Left forelimb (tissue), 1 donor: ENCODE measurements at places on chromosomes 5 and 9.
A peak's percentile ranks its signal among the peaks of the same experiment; 100 is the strongest.

- DNase-seq: no peak
These were observed 120.6 kb downstream of the DIRAS2 start for GRCh38 chr9:90521811-90522570.

DNA sequence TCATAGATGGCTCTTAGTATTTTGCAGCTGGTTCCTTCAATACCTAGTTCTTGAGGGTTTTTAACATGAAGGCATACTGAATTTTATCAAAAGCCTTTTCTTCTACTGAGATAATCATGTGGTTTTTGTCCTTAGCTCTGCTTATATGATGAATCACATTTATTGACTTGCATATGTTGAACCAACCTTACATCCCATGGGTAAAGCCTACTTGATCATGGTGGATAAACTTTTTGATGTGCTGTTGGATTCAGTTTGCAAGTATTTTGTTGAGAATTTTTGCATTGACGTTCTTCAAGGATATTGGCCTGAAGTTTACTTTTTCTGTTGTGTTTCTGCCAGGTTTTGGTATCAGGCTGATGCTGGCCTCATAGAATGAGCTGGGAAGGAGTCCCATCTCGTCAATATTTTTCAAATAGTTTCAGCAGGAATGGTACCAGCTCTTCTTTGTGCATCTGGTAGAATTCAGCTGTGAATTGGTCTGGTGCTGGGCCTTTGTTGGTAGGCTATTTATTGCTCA, 49.7 kb downstream of the YIPF5 start:
- no peak for DNase-seq

DNA sequence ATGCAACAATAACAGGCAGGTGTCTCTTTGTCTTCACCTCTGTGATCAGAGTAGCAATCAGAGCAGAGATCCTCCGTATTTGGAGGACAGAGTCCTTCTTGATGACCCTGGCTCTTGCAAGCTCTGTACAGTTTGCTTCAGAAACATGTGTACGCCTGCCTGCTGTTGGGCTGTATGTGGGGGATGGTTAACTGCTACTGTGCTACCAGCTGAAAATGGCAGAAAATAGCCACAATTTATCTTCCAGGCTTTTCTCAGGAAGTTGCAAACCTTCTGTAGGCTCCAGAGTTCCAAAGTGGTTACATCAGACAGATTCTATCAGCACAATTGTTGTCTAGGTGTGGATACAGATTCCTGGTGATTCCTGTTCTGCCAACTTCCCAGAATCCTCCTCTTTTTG, 35.5 kb downstream of the DDX46 start:
- no peak for DNase-seq

- no peak for DNase-seq
These were observed 54.7 kb downstream of the RASA1 start for GRCh38 chr5:87322381-87322780.

DNA sequence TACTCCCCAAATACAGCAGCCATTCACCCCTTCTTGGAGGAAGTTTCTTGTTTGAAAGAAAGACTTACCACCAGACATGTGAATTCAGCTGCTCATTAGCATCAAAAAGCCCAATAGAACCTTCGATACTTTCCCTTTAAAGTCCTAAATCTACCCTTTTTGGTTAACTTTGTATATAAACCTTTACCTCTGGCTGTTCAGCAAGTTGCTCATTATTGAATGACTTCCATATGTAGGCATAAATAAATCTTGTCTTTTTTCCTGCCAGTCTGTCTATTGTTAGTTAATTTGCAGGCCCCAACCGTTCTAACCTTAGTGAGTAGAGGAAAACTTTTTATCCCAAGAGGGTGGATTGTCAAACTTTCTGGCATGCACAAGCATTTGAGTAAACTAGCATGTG, 27.9 kb upstream of the FBXL17 start:
- DNase-seq: no peak

- no peak for DNase-seq
These were observed 96.5 kb downstream of the SH3TC2 start for GRCh38 chr5:148966348-148966747.

- peak; percentile 11 for DNase-seq
These were observed 62.9 kb downstream of the GADD45G start for GRCh38 chr9:89667726-89668125.

DNA sequence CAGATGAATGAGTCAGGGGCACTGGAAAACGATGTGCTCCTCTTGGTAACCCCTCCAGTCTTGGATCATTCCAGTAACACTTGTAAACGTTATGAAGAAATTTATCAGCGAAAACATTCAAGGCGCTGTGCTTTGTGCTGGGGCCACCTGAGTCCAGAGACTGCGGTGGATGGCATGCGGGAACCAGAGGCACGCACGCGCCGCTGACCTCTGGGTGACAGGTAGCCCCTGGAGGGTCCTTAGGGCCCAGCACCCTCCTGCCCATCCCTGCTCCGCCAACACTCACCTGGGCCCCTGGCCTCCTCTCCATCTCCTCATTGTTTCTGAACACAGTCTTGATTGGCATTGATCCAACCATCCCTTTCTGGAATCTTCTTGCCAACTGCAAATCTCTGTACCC, 86.9 kb downstream of the DAP start:
- no peak for DNase-seq

DNA sequence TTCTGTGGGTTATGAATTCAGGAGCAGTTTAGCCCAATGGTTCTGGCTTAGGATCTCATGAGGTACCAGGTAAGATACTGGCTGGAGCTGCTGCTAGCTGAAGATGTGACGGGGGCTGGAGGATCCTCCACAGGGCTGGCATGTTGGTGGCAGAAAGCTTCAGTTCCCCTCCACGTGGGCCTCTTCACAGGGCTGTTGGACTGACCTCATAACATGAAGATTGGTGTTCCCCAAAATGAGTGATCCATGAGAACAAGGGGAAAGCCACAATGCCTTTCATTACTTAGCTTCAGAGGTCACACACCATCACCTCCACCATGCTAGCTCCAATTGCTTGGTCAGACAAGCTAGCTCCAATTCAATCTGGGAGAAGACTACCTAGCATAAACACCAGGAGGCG, 8.5 kb upstream of the S100Z start:
- DNase-seq: no peak

DNA sequence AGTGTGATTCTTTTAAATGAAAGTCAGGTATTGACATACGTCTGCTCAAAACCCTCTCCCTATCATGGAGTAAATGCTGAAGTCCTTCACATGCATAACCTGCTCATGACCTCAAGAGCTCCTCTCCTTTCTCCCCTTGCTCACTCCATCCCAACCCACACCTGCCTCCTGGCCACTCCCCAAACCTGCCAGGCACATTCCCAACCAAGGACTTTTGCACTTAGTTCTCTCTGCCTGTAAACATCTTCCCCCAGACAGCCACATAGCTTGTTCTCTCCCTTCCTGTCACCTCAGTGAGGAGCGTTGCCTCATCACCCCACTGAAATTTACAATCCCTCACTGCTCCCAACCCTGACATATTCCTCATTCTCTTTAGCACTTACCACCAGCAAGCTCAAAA, 8.7 kb downstream of the SETD9 start:
- no peak for DNase-seq

- no peak for DNase-seq
These were observed 83.0 kb upstream of the TNC start for GRCh38 chr9:115200711-115201505.

- DNase-seq: no peak
These were observed 54.9 kb upstream of the N4BP3 start for GRCh38 chr5:178058321-178059012.

GRCh38 chr9:100848726-100849125, 179.8 kb upstream of the PLPPR1 start:
- DNase-seq: no peak

DNA sequence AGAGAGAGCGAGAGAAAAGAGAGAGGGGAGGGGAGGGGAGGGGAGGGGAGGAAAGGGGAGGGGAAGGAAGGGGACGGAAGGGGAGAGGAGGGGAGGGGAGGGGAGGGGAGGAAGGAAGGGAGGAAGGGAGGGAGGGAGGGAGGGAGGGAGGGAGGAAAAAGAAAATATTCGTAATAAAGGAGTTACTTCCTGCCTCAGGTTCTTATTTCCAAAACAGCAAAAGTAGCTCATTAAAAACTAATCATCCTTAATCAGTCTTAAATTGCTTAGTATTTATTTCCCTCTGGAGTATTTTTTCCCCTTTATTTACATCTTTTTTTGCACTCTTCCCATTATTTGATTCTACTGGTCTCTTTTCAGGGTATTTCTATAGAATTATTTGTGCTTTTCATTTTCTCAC, 162.3 kb downstream of the FANCC start:
- DNase-seq: no peak

GRCh38 chr9:116174347-116174746, 20.8 kb downstream of the PAPPA start:
- DNase-seq: no peak

- DNase-seq: no peak
These were observed 183.0 kb downstream of the FANCC start for GRCh38 chr9:95134457-95134881.

DNA sequence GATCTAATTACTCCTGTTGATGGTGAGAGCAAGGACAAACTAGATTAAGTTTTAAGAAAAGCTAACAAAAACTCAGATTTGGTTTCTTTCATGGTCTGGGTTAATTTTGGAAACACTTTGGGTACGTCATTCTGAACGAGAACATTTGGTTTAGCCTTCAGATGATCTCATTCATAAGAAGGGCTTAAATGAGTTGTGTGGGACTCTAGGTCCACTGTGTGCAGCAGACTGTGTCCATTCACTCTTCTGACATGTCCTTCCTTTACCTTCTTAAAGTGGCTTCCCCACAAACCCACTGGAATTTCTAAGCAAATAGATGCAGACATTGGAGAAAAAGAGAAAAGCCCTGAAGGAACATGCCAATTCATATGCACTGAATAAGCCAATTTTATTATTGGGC, 96.8 kb downstream of the FBXO4 start:
- no peak for DNase-seq

DNA sequence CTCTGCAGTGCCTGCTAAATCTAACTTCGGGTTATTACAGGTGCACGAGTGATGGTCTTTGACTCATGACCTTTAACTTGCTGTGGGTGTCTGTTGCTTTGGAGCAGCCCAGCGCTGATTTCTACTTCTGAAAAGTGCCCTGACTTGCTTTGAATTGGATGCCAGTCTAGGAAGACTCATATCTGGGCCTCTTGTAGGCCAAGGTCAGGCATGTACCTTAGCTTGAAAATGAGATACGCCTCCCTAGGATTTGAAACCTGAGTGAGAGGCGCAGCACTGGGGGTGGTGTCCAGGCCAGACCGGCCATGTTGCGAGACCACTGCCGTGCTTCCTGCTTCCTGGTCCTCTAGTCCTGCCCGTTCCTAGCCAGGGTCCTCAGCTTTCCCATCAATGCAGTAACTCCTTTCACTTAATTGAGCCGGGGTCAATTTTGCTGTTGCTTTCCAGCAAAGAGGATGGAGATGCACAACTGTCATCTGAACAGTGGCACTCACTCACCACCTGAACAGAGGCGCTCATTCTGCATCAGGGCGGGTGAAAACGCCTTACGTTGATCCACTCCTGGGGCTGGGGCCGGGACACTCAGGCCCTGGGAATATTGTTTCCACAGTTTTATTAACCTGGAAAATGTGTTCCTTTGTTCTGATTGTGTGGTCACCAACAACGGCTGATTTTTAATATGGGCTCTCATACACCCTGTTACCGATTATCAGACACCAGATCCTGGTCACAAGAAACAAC, 14.3 kb downstream of the PCAT7 start:
- no peak for DNase-seq

DNA sequence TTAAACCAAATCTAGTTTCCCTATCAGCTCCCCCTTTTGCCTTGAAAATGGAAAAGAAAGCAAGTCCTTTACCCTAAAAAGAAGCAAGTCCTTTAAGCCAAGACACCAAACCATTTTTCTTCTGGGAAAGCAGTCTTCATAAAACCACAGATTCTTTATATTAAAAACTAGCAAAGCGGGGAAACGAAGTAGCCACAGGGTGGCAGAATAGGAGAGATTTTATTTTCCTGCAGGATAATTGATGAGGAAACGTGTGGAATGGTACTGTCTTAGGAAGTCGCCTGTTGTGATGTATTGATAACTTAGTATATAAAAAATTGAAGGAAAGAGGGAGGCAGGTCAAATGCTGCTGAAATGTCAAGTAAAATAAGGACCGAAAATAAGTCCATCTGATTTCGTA, 41.1 kb downstream of the ZNF883 start:
- DNase-seq: no peak

GRCh38 chr5:170353961-170354360, 35.2 kb downstream of the KCNMB1 start:
- no peak for DNase-seq

- DNase-seq: no peak
These were observed 33.6 kb downstream of the SUB1 start for GRCh38 chr5:32618962-32619361.

GRCh38 chr5:59587489-59588337, 305.8 kb downstream of the PDE4D start:
- DNase-seq: peak; percentile 85

DNA sequence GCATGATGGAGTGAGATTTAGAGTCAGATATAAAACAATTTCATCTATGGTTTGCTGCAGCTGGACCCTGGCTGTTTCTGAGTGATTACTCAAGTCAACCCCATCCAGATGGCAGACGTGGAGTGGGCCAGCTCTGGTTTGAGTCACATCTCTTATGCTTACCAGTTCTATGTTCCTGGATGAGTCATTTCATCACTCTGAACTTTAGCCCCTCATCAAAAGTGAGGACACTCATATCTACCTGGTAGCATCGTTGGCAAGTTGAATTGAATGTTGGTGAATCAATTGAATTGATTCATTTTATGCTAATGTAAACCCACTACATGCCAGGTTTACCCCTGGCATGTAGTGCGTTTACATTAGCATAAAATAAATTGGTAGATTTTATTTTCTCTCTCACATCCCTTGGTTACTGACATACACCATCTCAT, 176.4 kb downstream of the FGF18 start:
- peak; percentile 11 for DNase-seq

DNA sequence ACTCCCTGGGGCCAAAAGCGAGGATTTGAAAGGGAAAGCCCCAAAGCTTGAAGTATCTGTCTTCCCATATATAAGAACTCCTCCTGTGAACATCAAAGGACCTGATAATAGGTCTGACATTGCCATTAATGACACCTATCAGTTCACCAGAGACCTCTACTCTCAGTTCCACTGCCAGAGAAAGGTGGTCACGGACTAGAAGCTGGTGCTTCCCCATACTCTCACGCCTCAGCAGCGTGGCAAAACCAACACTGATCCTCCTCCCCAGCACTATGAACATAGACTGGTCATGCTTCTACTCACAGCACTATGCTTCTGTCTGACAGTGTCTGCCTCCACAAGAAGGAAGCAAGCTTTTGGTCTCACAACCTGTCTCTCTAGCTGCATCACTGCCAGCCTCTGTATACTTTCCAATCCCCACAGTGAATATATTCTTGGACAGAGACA, 37.9 kb downstream of the NRG2 start:
- no peak for DNase-seq

GRCh38 chr5:39717176-39717897, 292.6 kb upstream of the DAB2 start:
- DNase-seq: no peak
